GM12891 (cell line): ENCODE measurements at places on chromosomes 2 and 18.

- DNase-seq = no peak
Observed at GRCh38 chr2:37635504-37636380, 35.7 kb downstream of the CDC42EP3 start.

DNA sequence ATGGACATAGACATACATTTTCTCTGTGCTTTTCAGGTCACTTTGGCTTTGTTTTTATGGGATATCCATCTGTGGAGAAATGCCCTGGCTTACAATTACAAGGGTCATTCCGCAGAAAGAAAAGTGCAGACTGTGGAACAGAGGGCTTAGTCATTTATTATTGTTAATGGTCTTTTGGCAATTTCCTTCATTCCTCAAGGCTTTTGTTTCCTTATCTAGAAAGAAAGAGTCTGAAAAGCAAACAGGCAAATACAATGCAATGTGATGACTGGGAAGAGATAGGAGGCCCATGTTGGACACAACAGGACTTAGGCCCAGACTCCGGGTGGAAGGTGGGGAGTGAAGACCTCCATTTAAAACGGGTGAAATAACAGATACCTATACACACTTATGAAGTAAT is 129.5 kb upstream of the CAVIN2 start:
- no peak for DNase-seq

DNA sequence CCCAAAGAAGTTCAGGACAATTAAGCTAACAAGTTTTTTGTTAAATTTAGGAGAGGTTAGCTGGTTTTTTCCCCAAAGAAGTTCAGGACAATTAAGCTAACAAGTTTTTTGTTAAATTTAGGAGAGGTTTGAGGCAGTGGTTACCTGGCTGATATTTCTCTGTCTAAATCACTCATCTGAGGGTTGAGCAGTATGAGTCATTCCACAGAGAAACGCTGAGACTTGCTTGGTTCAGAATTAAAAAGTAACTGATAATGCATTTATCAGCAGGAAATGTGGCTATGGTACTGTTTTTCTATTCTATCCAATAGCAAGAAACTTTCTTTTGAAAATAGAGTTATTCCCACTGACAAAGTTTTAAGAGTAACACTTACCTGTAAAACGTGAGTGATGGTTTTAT is 22.8 kb upstream of the KIDINS220 start:
- no peak for DNase-seq

DNA sequence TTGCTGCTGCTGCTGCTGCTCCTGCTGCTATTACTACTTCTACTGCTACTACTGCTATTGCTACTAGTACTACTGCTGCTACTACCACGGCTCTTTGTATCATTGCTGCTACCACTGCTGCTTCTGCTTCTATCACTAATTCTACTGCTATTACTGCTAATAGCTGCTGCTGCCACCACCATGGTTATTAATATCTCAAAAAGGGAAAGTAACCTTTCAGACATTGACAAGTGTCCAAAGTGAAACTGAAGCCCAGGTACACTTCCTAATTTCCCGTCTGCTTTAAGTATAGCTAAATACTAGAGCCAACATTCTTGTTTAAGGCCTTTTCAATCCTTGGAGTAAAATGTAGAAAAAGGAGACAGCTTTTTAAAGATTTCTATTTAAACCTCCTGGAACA is 45.4 kb upstream of the EHBP1 start:
- DNase-seq = peak; percentile 5

- DNase-seq = no peak
Observed at GRCh38 chr2:71456617-71457016, 3.3 kb downstream of the DYSF start.

DNA sequence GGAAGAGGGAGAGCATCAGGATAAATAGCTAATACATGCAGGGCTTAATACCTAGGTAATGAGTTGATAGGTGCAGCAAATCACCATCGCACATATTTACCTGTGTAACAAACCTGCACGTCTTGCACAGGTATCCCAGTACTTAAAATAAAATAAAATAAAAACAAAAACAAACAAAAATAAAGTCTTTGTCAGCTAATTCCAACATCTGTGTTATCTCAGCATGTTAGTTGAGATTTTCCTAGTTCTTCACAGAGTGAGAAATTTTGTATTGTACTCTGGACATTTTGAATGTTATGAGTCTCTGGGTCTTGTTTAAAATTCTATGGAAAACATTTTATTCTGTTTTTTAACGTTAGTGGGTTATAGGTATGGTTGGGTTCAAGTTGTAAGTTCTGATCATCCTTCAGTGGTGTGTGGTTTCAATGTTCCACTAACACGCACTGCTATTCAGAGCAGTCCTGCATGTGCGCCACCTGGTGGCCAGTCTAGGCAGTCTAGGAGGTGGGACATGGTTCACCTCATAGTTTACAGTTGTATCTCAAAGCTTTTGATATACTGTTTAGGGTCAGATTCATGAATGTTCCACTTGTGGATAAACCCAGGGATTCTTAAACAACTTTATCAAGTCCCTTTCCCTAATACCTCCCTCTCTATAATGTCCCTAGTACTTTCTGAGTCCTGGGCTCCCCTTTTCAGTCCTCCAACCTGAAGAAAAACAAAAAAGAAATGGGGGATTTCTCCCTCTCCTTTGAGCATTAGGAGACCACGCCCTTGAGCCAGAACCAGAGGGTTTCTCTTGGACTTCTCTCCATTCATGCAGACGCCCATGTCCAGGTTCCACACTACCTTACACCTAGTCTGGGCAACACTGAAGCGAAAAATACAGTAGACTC is 213.4 kb upstream of the GATA6 start:
- DNase-seq = peak; percentile 49

- DNase-seq = no peak
Observed at GRCh38 chr2:43251171-43251731, 24.8 kb upstream of the ZFP36L2 start.

DNA sequence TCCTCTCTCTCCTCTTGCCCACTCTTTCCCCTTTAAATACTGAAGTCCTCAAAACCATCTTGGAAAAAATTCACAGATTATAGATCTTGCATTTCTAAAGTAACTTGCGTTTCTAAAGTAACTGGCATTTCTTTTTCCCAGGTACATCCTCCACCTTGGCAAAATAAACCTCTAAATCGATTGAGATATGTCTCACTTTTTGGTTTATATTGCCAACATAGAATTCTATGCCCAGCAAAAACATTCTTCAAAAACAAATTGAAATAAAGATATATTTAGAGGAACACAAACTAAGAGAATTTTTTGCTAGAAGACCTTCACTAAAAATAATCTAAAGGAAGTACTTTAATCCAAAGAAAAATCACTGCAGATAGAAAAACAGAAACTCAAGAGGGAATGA is 122.5 kb upstream of the RBMS1 start:
- no peak for DNase-seq

GRCh38 chr2:9095690-9096089 is 92.2 kb upstream of the MBOAT2 start:
- no peak for DNase-seq

- no peak for DNase-seq
Observed at GRCh38 chr2:216340280-216340631, 32.0 kb downstream of the MARCHF4 start.

DNA sequence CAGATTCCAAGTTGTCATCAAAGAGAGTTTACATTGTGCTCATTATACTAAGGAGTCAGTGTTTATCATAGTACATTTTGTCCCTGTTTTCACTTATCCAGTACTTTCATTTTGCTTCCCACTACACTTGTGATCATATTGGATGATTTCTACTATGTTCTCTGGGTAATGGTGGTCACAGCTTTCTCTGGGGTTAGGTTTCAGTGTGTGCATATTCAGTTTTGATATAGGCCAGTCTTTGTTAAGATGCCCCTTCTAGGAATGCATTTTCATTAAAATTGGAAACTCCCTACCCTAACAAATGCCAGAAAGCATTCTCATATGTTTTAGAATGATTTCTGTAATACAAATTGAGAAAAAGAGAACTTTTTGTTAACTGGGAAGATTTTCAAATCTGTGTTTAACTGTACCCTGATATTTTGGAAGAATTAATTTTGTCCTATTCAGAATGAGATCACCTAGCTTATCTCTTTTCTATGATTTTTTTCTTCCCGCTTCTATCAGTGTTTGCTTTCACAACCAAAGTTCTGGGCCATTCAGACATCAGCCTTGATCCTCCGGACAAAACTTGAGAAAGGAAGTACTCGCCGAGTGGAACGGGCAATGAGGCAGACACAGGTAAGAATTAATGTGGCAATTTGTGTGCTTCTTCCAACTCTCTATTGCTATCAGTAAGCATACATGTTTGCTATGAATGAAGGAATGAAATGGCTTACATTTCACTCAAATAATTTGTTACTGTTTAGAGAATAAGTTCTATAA is 74.6 kb downstream of the TTC27 start:
- DNase-seq = no peak

- no peak for DNase-seq
Observed at GRCh38 chr18:76255070-76255683, 239.9 kb downstream of the ZNF516 start.

- no peak for DNase-seq
Observed at GRCh38 chr2:216478151-216478550, 20.5 kb upstream of the RPL37A start.

- DNase-seq = no peak
Observed at GRCh38 chr2:205107810-205108209, 562.5 kb downstream of the PARD3B start.

DNA sequence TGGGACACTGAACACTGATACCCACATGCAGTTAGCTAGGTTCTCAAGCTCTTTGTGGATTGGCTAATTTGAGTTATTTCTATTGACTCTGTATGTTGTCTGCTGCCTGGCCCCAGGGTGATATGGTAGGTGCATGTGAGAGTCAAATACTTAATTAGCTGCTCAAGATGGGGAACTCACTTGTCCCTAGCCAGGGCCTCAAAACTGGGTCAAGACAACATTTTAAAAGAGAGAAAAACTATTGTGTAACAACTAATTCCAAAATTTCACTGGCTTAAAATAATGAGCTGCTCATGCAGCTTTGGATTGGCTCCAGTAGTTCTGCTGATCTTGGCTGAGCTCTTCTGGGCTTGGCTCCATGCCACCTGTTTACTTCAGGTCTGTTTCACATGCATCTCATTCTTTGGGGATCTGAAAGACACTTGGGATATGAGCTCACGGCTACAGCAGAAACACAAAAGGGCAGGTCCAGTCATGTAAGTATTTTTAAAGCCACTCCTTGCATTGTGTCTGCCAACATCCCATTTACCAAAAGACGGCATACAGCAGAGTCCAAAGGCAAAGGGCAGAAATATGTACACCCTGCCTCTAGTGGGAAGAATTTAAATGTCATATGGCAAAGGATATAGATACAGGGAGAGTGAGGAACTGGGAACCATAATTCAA is 716.8 kb downstream of the SUCLG1 start:
- no peak for DNase-seq

- DNase-seq = no peak
Observed at GRCh38 chr2:207288628-207289027, 122.9 kb upstream of the KLF7 start.

- no peak for DNase-seq
Observed at GRCh38 chr18:10804126-10804525, 278.3 kb downstream of the NAPG start.

DNA sequence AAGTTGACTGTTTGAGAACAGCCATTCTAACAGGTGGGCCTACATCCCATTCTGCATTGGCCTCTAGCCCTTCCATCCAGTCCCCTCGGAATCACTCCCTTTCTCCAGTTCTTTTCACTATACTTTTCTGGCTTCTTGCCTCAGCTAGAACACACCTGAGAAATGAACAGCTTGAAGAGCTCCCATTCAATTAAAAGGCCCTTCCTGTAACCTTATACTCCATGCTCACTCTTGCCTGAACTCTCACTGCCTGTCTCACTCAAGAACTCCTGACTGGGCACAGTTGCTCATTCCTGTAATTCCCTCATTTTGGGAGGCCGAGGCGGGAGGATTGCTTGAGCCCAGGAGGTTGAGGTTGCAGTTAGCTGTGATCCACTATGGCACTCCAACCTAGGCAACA is 23.6 kb downstream of the CHRNA1 start:
- DNase-seq = no peak

- no peak for DNase-seq
Observed at GRCh38 chr2:20012032-20012281, 511 bp downstream of the MATN3 start.

DNA sequence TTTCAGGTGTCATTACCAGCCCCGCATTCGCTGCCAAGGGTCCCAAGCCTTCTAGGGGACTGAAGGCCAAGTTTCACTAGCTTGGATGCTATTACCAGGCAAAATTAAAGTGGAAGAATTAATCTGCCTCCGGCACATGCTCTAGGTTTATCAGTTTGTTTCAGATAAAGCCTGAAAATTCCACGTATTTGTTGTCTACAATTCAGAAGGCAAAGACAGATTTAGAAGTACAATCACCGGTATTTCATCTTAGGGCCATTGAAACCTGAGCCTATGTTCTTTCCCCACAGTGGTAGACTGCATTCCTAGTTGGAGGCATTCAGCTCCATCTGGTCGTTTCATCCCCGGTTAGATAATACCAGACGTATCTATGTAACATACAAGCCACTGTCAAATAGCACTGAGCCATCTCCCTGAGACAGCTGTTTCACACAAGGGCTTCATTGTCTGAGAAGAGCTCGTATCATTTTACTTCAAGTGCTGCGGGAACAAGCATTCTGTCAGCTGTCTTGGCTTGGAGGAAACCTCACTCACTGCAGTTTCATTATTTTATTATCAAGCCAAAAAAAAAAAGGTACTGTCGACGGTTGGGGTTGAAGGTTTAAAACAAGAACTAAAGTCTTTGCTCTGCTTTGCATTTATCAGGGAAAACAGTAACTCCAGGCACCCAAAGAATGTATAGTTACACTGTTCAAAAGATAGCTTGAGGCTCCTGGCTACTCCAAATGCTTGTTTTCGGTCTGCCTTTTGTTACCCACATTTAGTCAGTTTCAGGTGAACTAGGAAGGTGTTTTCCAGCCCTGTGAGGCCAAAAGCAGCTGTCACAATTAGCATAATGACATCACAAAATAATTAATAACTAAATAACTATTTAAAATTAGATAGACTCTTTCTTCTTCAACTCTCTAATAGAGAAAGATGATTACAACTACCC is 76.7 kb downstream of the TGIF1 start:
- no peak for DNase-seq

GRCh38 chr2:239820836-239821693 is 204.1 kb downstream of the NDUFA10 start:
- DNase-seq = no peak

DNA sequence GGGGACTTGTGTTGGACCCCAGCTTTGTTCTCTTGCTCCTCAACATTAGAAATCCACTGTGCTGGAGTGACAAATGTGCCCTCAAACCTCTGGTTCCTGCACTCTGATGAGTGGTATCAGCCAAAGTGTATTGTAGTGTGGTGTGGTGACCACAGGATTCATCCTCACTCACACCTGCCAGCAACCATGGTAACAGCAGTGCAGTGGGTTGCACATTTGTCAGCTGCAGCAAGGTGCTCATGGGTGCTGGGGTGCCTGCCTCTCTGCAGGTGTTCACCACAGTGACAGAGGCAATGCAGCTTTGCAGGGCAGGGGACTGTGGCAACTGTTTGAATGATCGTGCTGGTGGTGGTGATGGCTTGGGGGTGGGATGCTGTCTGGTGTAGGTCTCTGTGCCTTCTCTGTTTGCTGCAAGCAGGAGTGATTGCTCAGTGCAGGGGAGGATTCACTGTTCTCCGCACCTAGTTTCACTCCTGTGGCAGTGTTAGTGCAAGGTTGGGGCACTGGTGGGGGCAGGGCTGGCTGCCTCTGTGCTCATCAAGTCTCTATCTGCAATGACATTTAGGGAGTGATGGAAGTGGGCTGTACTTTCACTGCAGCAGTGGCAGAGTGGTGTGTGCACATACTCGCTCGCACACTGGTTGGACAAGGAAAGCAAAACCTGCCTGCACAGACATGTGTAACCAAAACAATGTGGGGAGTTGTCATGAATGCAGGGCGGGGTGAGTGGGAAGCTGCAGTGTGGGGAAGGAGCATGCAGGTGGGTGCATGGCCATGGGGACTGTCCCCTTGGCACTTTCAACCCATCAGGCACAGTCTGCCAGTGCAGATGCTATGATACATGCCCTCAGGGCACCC is 301.1 kb downstream of the PIK3C3 start:
- DNase-seq = no peak
